ENCODE measurements at places on chromosomes 6 and 20. TPM values are rescaled to one million over a fixed set of nuclear protein-coding genes. Genes with fewer than 3 reads are reported as not detected.

- DNase-seq: no peak
Observed at GRCh38 chr6:39879535-39879934, 54.7 kb downstream of the MOCS1 start.

DNA sequence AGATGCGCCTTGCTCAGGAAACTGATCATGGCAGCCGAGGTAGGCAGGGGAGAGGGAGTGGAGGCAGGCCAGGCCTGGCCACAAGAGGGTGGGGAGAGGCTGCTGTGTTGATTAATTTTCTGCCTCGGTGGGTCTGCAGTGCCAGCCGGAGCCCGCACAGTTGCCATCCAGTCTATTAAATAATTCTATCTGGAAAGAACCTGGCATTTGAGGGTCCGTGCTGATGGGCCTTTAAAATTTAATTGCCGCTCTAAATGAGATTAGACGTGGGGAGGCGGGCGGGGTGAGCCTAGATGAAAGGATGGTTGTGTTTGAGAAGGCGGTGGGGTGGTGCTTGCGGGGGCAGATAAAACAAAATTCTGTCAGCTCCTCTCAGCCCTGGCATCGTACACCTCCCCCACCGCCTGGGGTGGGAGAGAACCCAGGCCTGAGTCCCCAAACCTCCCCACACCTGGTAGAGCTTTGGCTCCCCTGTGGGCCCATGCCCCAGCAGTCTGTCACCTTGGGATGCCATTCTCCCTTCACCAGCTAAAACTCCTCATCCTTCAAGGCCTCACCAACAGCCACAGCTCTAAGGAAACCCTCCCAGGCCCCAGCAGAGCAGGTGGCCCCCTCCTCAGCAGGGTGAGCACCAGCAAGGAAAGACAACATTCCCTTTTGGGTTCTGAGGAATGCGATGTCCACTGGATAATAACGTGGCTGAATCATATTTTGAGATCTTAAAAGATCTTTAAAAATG is 167.3 kb downstream of the GRM4 start:
- no peak for DNase-seq

- no peak for DNase-seq
Observed at GRCh38 chr6:166596776-166597507, 10.5 kb upstream of the RAMACL start.

DNA sequence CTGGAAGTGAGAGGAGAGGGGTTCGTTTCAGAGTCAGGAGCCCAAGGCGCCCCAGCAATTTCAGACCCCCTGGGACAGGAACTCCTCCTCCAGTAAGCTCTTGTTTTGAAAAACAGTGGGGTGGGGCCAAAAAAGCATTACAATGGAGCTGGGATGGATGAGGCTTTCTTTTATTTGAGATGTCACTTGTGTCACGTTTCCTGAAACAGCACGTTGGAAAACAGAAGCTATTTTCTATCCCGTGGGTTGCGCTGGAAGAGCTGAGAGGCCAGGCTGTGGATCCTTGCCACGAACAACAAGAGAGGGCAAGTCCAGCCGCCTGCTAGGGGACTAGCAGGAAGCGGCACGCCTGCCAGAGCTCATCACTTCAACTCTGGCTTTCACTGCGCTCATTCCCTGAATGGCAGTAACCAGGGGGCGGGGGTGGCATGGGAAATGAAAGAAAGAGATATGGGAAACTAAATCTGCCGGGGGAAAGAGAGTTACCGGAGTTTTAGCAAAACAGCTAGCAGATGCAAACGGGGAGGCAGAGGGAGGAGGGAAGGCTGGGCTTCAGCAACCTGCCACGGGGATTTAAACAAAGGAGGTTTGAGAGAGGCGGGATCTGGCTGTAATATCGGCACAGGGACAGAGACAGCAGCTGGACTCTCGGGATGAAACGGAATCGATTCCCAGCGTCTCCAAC is 34.6 kb downstream of the GCNT2 start:
- peak; percentile 39 for DNase-seq

- no peak for DNase-seq
Observed at GRCh38 chr20:33662172-33662571, at the start of gene C20orf144. C20orf144 (plus strand) TSS chr20:33662327; CDS start chr20:33662346, 19 bp downstream.

WFDC10B gene
- polyA plus RNA-seq: not detected

FABP7 gene
- polyA plus RNA-seq: 0.55 TPM

GRCh38 chr6:37303891-37304503 is 46.1 kb upstream of the TMEM217 start:
- no peak for DNase-seq

- DNase-seq: no peak
Observed at GRCh38 chr20:58133020-58133808, 95.2 kb downstream of the ANKRD60 start.

- no peak for DNase-seq
Observed at GRCh38 chr6:20948556-20948955, 414.3 kb downstream of the CDKAL1 start.

GRCh38 chr20:1561350-1561749 is 3.8 kb upstream of the SIRPD start:
- no peak for DNase-seq

GRCh38 chr6:13034316-13034715 is 294.0 kb downstream of the TBC1D7 start:
- DNase-seq: no peak

GSTA2 gene
- polyA plus RNA-seq: 0.51 TPM

OCSTAMP gene
- polyA plus RNA-seq: not detected

- no peak for DNase-seq
Observed at GRCh38 chr6:5665173-5665572, 341.6 kb downstream of the NRN1 start.

DNA sequence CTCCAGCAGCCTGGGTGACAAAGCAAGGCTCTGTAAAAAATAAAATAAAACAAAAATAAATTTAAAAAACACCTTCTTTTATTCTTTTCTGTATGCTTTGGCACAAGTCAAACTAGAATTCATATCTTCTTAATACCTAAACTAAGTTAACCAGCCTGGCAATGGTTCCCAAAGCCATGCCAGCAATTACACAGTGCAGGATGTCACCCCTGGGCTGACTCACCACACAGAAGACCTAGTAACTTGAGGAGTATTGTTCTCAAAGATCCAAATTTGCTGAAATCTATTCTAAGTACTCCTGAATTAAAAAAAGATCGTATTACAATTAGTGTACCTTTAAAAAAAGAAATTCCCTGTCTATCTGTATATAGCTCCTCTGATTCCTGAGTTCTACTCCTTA is 162.7 kb upstream of the SGK1 start:
- no peak for DNase-seq

NEDD9 gene
- 67.6 TPM for polyA plus RNA-seq

DNA sequence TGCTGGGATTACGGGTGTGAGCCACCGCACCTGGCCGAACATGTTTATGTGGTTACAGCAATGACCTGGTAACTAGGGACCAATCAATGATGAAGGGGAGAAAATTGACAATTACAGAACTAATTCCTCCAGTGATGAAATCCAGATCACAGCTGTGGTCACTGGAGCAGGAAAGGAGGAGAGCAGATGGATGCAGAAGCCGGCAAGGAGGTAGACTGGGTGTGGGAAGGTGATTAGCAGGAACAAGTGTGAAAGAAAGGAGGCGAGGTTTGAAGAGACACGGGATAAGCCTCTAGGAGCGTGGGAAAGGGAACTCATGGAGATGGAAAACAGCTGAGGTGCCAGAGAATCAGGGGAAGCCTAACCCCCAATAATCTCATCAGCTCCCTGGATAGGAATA is 17.2 kb upstream of the SPAG4 start:
- DNase-seq: no peak

- no peak for DNase-seq
Observed at GRCh38 chr6:140893432-140893831, 1239.3 kb upstream of the GJE1 start.

FANCE gene
- polyA plus RNA-seq: 9.8 TPM

DNA sequence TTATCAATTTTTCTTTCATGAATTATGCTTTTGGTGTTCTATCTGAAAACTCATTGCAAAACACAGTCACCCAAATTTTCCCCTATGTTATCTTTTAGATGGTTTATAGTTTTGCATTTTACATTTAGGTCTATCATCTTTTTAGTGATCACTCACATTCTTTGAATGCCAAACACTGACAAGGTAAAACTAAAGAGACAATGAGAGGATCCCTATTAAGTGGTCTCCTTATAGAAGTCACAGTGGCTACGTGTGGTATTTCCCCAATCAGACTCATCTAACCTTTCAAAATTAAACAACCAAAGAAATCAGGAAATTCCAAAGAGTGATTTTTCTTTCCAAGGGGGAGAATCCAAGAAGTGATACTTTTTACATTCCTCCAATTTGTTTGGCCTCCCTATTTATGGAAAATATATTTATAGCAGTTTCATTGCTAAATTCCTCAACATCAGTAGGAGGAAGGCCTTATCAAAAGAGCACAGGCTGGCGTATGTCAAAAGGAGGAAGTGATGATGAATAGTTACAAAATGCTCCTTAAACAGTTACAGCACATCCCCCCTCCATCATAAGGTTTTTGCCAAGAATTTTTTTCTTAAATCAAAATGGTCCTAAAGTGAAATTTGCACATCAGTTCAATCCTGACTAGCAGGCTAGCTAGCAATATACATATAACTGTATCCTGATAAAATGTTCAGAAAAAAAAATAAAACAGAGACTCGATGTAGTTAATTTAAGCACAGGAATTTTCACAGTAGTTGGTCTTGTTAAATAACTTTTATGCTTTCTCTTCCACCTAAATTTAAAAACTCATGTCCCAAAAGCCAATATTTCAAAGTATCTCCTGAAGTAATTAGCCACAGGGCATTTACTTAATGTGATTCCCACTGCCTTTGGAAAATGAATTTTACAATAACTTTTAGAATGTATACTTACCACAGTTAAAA is 76.2 kb upstream of the IPCEF1 start:
- no peak for DNase-seq

- no peak for DNase-seq
Observed at GRCh38 chr6:150666071-150666470, 66.4 kb downstream of the PLEKHG1 start.

DNA sequence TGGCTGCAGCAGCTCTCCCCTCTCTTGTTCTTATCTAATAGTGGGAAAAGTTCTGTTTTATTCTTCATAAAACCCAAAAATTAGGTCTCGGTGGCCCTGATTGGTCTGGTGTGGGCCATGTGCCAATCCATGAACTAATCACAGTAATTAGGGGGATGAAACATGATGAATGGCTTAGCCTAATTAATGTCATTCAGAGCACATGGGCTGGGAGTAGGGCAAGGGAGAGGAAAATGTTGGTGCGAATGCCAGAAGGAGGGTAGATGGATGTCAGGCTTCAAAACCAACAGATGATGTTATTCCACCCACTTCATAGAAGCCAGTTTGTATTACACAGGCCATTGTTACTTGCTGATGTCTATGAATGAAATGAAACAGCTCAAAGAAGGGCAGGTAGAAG is 46.5 kb downstream of the PLEKHG1 start:
- no peak for DNase-seq

GRCh38 chr6:53630533-53631226 is 34.9 kb downstream of the KLHL31 start:
- no peak for DNase-seq

DNA sequence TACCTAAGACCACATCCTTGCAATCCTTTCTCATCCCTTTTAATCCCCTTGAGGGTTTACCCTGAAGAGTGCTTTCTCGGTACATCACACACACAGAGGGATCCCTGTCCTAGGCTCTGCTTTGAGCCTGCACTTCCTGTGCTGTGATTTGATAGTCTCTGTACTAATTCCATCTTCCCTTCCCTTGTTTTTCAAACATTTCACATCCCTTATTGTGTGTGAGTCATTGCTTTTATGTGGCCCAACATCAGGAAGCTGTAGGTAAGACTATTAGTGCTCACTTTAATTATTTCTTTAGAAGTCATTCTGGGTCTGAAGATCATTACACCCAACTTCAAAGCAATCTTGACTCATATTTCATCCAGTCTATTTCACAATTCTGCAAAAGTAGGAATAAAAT is 57.2 kb upstream of the ANKEF1 start:
- no peak for DNase-seq

- DNase-seq: no peak
Observed at GRCh38 chr20:62896526-62896925, 29.8 kb downstream of the DIDO1 start.

SPATS1 gene
- not detected for polyA plus RNA-seq

DLL1 gene
- 8.2 TPM for polyA plus RNA-seq

DNA sequence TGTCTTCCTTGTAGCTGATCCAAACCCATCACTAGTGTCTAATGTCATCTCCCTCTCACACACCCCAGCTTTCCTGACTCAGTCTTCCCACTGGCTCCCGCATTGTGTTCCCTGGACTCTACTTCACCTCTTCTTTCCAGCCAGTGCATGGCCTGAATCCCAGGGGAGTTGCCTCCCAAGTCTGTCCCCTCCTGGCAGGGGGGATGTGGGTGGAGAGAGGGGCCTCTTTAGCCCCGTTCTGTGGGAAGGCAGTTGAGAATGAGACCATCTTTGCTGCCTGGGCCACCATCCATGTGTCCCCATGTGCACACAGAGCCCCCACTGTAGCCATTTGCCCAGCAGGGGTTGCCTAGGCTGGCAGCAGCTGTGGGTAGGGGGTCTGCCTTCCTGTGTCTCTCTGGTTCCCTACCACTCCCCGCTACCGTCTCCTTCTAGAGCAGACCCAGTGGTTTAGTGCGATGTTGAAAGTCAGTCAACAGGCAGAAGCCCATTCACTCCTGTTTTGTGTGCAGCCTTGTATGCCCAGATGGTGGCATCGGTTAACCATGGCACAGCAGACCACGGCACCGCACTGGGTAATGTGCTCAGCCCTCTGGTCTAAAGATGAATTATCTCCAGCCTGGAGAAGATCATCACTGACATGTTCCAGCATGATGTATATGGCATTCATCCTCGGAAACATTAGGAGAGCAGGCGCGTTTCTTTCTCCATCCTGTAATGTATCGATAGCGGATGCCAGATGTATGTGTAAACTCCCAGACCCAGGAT is 178.8 kb upstream of the SNX9 start:
- no peak for DNase-seq

NTSR1 gene
- polyA plus RNA-seq: 1.4 TPM
